ENCODE measurements at places on chromosomes 12 and 14.

DNA sequence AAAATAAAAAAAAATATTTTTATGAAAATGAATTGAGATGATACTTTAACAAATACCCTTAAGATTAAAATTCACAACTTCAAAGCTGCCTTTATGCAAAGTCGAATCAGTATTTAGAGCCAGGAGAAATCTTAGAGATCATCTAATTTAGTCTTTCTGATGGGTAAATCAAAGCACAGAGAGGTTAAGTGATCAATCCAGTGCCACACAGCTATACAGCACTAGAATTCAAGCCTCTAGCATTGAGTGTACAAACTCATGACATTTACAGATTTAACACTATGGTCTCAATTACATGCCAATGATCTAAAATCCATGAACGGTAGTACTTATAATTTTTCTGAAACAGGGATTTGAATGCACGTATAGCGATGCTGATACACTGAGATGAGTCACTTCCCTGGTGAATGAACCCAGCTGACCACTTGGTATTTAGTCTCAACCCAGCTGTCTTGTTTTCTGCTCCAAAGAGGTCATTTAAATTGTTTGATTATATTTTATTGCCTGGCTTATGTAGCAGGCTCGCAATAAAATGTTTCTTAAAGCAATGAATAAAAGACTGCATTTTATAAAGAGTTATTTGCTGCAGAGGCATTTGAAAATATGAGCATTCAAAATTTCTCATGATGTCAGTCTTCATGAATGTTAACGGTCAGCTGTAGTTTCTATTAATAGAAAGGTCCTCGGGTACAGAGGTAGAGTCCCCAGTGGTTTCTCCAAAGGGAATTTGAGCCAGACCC is 152.4 kb upstream of the PRICKLE1 start:
- DNase-seq = no peak

DNA sequence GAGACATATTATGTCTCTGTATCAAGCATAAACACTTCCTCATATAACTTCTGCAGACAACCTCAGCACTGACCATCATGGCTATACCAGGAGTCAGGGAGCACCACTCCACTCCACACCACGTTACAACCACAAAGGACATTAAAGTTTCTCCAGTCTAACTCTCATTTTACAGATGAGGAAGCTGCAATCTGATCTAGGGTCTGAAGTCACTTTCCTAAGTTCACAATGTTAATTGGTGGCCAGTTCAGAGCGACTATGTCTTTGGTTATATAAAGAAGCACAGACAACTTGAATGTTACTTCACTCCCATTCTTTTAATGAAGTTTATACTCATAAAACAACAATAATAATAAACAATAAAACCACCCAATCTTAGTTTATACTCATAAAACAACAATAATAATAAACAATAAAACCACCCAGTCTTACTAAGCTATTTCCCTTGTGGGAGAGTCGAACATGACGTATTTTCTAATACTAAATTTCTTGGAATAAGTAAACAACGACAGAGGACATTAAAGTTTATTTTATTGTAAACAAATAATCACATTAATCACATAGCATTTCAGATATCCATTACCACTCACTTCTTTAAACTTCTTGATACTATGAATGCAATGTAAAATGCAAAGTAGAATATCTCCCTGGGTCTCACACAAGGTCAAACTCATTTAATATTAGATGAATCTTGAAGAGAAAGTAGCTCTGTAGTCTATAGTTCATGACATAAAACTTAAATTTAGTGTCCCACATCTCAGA is 72.4 kb upstream of the SSTR1 start:
- no peak for DNase-seq

DNA sequence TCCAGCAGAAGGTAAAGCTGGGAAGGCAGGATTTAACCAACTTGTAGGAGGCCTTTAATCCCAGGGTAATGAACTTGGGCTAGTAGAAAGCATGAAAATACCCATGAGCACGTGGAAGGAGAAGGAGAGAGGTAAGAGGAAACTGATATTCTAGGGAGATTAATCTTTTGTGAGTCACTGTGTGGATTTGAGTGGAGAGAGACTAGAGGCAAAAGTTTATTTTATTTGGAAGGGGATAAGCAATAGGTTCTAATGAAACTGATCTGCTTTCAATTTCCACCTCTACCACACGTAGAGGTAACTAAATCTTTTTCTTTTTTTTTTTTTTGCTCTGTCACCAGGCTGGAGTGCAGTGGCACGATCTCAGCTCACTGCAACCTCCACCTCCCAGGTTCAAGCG is 52.1 kb downstream of the PTPN21 start:
- DNase-seq = no peak

- DNase-seq = no peak
These were observed 53.9 kb downstream of the EMP1 start for GRCh38 chr12:13250416-13250815.

DNA sequence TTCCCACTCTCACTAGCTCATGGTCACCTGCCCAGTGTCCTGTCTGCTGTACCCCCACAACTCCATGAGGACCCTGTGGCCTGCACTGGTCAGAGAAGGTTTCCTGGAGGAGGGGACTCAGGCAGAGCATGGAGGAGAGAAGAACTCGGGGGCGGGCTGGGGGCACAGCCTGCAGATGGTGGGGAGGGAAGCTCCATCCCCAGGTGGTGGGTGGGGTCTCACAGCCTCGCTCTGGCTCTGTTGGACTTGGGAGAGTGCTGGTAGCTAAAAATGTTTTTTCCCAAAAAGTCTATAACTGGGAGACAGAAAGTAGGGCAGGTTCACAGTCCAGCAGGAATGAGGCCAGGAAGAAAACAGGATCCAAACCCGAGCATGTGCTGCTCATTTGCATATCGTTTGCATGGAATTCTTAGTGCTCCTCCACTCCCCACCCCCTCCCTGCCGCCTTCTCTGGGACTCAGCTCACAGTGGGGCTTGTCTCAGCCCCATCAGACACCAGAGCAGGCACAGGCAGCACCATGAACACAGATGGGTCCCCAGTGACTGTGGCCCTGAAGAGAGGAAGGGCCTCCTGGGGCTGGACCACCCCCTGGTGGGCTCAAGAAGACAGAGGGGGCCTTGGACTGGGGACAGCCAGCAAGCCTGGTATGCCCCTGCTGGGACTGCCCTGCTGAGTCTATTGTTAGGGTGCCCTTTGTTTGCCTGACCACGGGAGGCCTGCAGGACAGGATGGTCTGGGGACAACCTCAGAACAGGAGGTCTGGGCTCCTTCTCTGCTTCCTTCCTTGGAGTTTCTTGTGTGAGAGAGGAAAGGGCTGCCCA is 67.0 kb upstream of the SFSWAP start:
- peak; percentile 74 for DNase-seq

DNA sequence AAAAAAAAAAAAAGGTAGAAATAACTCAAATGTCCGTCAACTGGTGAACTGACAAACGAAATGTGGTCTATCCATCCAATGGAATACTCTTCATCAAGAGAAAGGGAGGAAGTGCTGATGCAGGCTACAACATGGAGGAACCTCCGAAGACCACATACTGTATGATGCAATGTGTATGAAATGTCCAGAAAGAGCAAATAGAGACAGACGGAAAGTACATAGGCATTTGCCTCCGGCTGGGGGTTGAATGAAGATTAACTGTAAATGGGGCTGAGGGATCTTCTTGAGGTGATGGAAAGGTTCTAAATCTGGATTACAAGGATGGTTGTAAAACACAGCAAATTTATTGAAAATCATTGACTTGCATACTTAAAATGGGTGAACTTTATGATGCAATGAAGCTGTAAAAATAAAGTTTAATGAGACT is 35.4 kb downstream of the DLK1 start:
- no peak for DNase-seq

GRCh38 chr14:37116933-37117849 is 55.2 kb downstream of the SLC25A21 start:
- DNase-seq = no peak

DNA sequence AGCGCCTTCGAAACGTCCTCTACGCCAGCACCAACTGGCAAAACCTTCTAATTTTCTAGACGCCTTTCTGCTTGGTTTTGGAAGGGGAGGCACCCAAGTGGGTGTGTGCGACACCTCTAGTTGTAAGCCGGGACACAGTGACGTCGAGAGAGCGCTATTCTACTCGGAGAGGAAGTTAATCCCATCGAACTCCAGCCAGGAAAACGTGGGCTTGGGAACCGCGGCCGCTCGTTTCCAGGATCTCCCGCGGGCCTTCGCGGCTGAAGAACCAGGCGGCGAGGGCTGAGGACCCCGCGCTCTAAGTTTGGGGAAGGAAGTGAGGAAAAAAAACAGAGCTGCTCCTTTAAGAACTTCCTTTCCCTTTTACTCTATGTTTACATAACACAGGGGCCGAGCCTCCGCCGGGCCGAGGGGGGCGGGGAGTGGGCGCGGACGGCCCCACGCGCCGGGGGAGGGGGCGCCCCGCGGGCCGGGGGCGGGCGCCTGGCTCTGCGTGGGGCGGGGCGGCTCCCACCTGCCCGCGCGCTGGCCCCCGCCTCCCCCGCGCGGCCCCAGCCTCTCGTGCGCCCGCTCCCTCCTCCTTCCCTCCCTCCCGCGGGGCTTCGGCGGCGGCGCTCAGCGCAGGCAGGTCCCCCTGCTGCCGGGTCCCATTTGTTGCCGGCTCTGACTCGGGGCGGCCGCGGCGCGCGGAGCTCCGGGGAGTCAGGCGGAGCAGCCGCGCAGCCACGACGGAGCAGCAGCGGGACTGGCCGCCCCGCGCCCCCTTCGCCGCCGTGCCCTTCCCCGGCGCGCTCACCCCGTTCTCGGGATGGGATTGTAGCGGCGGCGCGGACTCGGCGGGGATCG is at the start of gene PELI2:
Gene PELI2 (plus strand): TSS at position 647 of the 846 bp plus-strand sequence. CDS start 250 bp downstream, outside the sequence.
- DNase-seq = peak; percentile 51

GRCh38 chr12:14811486-14811885 is 2.5 kb downstream of the SMCO3 start:
- DNase-seq = no peak

DNA sequence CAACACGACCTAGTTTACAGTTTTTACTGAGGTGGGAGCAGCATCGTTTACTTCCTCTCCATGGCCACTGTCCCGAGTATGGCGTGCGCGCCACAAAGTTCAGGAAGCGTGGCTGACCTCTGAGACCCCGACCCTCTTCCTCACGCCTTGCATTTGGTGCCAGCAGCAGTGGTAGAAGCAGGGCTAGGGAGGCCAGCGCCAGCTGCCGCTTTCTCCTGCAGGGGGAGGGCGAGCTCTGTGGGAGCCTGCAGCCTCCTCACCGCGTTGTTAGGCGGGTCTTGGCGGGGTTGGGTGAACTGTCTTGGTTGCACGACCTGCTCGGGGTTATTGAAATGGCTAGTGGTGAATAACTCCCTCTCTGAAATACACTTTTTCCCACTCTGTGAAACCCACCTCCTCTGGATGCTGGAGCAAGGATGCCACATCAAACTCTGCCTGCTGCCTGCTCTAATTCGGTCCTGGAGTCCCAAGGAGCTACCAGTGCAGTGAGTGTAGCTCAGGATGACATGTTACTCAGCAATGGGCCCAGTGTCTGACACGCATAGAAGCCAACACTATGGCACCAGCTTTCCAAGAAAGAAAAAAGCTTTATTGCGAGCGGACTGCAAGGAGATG is 22.3 kb upstream of the TDRD9 start:
- no peak for DNase-seq

DNA sequence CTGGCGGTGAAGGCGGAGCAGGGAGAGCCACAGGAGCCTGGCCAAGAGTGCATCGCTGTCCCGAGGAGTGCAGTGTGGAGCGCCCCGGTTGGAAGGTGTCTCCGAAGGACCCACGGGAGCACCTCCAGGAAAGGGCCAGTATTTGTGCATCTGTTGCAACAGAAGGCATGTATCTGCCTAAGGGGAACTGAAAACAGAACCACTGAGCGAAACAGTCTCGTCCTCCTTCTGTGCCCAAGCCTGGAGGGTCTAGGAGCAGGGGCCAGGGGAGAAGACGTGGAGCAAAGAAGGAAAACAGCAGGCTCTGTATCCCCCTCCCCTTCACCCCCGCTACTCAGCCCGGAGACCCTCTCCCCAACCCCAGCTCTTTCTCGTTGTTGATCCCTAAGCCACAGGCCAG is 5.3 kb upstream of the LRRC10 start:
- no peak for DNase-seq

DNA sequence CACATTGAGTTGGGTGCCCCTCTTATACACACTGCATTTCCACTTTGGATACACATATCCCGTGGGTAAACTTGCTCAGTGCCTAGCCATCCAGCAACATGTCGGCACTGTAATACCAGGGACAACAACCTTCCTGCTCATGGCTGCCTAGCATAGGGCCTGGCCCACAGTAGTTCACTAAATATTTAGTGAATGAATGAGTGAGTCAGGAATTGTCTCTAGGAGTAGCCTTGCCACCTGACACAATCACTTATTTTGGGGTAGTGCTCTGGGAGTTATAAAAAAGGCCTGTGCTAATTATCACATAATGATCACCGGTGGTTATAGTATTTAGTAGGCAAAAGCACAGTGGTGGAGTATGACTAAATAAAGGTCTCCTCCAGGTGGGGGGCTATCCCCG is 8.5 kb upstream of the NUMB start:
- DNase-seq = no peak

DNA sequence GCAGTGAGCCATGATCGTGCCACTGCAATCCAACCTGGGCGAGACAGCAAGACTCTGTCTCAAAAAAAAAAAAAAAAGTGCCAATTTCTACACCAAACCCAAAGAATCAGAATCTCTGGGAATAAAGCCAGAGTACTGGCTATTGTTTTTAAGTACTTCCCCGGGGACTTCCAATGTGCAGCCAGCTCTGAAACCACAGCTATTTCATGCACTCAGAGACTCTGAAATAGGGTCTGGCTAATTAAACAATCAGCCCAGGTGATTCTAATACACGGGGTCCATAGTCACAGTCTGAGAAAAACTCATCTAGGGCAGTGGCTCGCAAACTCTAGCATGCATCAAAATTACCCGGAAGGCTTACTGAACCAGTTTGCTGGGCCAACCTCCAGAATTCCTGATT is 56.3 kb downstream of the SIX6 start:
- DNase-seq = no peak

DNA sequence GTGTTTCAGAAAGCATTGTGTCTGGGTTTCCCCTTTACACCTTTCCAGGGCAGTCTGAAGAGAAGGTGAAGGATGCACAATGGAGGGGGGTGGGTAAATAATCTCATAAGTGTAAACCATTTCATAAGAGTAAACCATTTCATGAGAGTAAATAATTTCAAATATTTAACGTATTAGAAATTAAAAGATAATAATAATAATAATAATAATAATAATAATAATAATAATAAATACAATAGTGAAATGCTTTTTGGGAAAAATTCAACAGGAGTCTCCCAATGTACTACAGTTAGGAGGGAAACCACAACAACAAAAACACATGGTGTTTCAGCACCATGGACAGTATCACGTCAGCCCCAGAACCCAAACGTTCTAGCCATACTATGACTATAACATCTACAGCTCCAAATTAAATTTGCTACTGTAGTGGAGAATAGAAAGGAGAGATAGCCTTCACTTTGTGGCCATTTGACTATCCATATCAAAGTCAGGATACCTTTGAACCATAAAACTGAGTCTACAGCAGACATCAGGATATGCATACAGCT is 691.8 kb downstream of the BCL11B start:
- no peak for DNase-seq

GRCh38 chr12:101243074-101243473 is 33.0 kb upstream of the SLC5A8 start:
- DNase-seq = no peak

DNA sequence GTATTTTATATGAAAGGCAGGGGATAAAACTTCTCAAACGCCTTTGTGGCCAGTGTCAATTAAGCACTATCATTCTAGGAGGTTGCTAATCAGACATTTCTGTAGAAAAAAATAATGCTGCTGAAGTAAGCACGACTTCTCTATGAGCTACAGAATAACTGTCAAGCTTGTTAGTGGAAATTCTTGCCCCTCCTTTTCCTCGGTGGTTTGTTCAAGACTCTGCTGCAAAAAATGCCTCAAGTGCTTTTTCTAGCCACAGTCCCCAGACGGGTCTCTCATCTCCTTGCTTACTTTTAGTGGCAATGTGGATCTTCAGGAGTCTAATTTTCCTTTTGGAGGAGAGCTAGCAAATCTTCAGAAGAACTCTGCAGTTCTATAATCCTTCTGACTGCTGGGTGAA is 452.0 kb downstream of the FUT8 start:
- DNase-seq = no peak

Data from cerebellar nuclear complex (tissue), 1 donor.